Muscle of arm (tissue), 14 donors: ENCODE measurements at places on chromosomes 16 and 17. TPM values are rescaled to one million over a fixed set of nuclear protein-coding genes. Genes with fewer than 3 reads are reported as not detected.

DNA sequence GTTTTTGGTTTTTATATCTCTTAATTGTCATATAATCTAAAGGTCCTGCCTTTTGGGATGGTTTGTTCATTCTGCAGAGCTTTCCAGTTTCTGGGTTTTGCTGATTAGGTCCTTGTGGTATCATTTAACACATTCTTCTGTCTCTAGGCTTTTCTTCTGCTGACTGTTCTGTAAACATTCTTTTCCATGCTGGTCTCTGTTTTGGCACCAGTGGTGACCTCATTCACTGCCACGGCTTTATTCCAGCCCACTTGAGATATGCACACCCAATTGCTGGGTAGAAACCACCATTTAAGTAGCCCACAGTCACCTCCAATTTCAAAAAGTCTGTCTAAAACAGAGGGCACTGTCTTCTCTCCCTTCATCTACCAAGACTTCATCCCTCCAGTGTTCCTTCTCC is 31.1 kb upstream of the COX10 start:
- no peak for DNase-seq

DNA sequence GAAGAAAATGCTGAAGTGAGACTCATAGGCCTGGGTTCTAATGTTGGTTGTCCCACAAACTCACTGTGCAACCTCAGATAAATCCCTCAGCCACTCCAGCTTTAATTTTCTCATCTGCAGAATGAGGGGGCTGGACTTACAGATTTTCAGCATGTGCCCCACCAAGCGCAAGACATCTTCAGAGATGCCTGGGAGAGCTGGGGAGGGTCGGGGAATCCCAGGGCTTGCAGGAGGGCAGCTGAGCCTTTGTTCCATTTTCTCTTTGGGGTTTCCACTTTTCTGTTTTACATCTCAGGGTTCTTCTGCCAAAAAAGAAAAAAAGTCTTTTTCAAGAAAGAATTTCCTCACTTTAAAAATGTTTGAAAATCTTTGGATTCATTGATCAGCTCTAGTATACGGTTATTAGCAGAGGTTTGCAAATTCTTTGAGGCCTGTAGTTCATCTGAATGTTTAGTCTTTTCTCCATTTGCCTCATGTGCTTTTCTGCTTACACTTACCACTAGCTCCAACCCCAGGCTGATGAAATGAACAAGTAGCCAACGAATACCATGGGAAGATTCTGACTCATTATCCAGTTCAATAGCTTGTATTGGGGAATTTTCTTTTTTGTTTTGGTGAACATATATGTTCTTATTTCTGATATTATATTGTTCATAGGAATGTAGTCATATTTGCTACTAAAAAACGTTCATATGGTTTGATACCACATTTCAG is 56.4 kb downstream of the CHD9 start:
- no peak for DNase-seq

GRCh38 chr16:24553983-24554382 is 14.6 kb downstream of the RBBP6 start:
- DNase-seq, result no peak

- no peak for DNase-seq
Observed at GRCh38 chr16:52318302-52319009, 228.5 kb downstream of the TOX3 start.

DNA sequence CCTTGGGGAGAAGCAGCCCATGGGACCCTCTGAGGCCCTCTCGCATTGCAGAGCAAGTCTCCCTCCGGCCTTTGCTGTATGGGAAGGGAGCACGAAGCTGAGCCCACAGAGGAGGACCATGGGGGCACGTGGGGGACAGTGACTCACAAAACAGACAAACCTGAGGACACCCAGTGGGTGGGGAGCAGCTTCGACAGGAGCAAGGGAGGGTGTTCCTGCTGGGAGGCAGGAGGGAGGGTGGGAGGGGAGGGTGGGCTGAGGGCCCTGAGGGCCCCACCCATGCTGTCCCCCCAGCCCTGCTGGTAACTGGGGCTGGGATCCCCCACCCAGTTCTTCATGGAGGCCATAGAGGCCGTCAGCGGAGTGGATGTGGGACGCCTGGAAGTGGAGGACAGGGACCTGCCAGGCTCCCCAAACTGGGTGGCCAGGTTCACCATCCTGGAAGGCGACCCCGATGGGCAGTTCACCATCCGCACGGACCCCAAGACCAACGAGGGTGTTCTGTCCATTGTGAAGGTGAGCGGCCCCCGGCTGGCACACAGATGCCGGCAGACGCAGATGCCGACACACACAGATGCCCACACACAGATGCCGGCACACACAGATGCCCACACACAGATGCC is 12.5 kb downstream of the SLC22A31 start:
- no peak for DNase-seq

GRCh38 chr16:47463771-47464624 is 2.9 kb downstream of the PHKB start:
- no peak for DNase-seq

GRCh38 chr17:78988152-78988551 is 8.4 kb upstream of the LGALS3BP start:
- DNase-seq, result no peak

GRCh38 chr17:75521951-75522727 is 3.4 kb upstream of the LLGL2 start:
- DNase-seq, result no peak

- no peak for DNase-seq
Observed at GRCh38 chr16:58789351-58789750, 55.2 kb upstream of the GOT2 start.

- no peak for DNase-seq
Observed at GRCh38 chr17:47703191-47703591, 9.2 kb downstream of the TBKBP1 start.

DNA sequence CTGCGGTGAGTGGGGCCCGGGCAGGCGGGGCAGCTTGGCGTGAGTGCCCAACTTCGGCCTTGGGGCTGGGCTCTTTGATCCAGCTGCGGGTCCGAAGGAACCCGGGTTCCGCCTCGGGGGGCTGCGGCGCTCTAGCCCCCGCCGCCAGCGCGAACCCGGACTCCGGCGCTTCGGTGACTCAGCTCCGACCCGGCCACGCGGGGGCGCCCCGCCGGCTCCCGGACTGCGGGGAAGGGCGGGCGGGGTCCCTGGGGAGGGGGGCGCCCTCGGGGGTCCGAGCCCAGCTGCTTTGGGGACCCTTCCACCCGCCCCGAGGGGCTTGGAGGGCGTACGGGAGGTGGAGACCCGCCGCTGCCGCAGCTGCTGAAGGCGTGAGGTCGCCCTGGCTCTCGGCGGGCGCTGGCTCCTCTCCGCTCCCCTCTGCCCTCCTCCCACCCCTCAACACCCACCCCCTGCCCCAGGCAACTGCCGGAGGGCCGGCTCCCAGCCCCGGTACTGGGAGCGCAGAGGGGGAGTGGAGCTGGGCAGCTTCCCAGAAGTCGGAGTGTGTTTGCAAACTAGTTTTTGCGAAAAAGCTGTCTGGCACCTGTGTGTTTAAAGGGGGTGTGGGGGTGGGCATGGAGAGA is 516 bp downstream of the CPNE2 start:
- DNase-seq, result no peak

DNA sequence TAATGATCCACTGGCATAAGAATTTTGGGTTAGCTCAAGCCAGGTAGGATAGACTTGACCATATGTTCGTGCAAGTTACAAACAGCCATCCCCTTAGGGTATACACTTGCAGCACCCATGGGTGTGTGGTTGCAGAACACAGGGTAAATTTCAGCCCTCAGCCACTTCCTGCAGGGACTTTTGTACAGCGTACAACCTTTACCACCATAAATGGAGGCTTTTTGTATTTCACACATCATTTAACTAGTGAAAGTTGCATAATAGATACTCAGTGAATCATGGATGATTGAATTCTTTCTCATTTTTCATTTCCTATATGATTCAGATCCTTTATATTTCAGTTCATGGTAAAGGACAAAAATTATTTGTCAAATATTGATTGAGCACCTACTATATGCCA is 473.9 kb downstream of the CDH13 start:
- no peak for DNase-seq

GRCh38 chr16:83792391-83792790 is 15.4 kb upstream of the HSBP1 start:
- DNase-seq, result no peak

GRCh38 chr16:11010575-11011221 is 66.3 kb downstream of the CLEC16A start:
- DNase-seq, result no peak

GRCh38 chr17:48841395-48841831 is 10.6 kb downstream of the CALCOCO2 start:
- DNase-seq, result peak; percentile 63

- peak; percentile 67 for DNase-seq
Observed at GRCh38 chr17:28405632-28406472, at the start of gene SLC46A1. Gene SLC46A1 (minus strand): TSS chr17:28406212. CDS start chr17:28406114, 98 bp downstream.

GRCh38 chr16:11360641-11361373 is 15.5 kb downstream of the RMI2 start:
- peak; percentile 58 for DNase-seq

Gene ELMO3
- polyA plus RNA-seq, result 0.77 TPM

Gene CMIP
- 17.4 TPM for polyA plus RNA-seq

Gene CHST6
- 3.4 TPM for polyA plus RNA-seq

Gene APOBR
- polyA plus RNA-seq, result 0.58 TPM

Gene CD68
- 23.2 TPM for polyA plus RNA-seq

Gene SCNN1G
- 0.11 TPM for polyA plus RNA-seq
